ENCODE measurements at places on chromosomes 7 and 10.
A peak's percentile ranks its signal among the peaks of the same experiment; 100 is the strongest.

GRCh38 chr10:131032329-131033165, 279.0 kb downstream of the TCERG1L start:
- no peak for DNase-seq

DNA sequence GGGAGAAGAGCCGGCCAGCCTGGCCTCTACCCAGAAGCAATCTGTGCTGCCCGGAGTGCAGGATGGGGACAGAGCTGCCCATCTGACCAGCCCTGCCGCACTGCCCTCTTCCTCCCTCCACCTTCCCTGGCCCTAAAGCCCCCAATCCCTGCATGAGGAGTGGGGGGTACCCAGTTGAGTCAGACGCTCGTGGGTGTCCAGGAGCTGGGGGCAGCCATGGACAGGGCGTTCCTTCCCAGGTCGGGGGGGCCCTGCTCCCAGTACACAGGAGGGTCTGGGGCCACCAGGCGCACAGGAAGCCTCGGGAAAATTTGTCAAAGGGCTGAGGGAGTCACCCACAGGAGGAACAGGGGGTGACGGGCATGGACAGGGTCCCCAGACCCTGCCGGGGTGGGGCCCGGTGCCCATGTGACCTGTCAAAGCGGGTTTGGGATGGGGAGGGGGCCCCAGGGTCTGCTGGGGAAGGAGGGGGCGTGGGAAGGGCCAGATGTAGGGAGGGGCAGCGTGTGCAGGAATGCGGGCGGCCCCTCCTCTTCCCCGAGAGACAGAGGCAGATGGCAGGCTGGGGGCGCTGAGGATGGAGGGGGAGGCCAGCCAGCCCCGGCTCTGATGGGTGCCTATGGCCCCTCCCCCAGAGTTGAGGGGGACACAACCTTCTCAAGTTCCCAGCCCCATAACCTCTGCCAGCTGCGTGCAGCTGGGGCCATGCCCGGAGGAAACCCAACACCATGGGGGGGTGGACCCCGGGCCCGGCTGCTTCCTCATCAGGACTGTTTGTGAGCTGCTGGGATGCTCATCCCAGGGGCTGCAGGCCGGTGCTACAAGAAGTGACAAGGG, 21.5 kb upstream of the GRIFIN start:
- DNase-seq: no peak

DNA sequence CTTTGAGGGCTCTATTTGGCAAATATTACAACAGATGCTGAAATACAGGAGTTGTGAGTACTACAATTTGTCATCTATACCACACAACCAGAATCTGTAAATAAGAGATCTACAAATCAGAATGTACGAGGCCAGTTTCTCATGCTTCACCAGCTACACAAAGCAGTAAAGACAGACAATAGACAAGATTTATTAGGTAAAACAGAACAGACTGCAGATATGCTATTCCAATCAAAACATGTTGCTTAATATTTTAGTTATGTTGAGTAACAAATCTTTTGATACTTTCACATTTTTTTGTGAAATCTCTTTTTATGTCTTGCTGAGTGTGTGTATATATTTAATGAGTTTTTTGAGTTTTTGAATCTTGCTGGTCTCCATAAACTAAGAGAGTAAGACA, 109.1 kb downstream of the CHCHD3 start:
- no peak for DNase-seq

GRCh38 chr7:28081016-28081415, 99.6 kb downstream of the JAZF1 start:
- DNase-seq: no peak

GRCh38 chr7:29296421-29296820, 101.8 kb downstream of the CHN2 start:
- DNase-seq: no peak

DNA sequence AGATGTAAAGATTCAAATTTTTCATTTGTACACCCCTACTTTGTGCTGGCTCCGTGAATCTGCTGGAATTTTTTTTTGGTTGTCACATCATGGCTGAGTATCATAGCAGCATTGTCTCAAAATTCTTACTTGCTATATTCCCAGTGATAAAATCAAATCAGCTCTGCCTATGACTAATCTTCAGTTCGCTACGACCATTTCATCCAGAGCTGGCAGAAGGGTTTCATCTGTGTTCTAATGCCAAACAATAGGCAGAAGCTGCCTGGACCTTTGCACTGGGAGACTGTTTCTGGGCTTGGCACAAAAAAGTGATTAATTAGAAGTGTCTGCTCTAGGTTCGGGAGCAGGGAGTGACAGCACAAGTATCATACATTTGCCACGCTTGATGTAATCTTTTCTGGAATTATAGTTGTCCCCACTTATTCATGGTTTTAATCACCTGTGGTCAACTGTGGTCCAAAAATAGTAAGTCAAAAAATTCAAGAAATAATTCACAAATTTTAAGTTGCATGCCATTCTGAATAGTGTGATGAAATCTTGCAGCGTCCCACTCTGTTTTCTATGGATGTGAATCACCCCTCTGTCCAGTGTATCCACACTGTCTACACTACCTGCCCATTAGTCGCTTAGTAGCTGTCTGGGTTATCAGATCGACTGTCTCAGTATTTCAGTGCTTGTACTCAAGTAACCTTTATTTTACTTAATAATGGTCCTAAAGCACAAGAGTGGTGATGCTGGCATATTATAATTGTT, 120.5 kb upstream of the IMMP2L start:
- DNase-seq: no peak

DNA sequence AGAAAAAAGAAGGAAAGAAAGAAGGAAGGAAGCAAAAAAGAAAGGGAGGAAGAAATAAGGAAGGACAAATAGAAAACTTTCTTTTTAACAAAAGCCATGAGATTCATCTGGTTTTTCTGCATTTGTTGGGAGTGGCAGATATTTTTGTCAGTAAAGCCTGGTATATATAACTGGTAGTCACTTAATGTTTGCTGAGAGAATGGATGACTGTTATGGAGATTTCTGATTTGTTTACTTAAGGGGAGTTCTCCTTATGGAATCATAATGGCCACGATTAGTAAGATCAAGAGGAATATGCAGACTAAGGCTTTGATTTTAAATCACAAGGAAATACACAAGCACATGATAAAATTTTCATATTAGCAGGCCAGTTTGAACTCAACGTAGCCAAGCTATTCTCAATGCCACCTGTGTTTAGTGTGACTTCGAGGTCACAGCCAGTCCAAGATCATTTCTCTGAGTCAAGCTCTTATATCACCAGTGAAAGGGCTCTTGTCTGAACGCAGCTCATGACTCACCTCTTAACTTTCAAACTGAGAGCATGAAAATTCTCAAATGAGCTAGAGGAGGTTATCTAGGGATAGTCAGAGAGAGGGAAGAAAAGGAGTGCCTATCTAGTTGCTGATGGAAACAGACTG, 445.1 kb upstream of the ZMIZ1 start:
- no peak for DNase-seq

DNA sequence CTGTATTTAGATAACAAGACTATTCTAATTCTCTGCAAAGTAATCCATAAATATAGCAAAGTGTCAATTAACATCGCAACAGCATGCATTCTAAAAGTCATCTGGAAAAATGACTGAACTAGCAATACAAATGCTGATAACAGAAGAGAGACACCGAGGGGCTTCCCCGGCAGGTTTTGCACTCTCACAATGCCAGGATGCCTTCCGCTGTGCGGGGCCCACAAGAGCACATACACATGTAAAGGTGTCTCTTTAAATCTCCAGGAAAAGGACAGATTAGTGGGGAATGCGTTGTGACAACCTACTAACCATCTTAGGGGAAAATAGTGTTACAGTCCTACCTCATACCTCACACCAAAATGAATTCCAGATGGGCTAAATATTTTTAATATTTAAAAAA, 86.9 kb downstream of the CXCL12 start:
- no peak for DNase-seq

- DNase-seq: no peak
Measured at GRCh38 chr7:1899951-1900762, 230.1 kb downstream of the ELFN1 start.

DNA sequence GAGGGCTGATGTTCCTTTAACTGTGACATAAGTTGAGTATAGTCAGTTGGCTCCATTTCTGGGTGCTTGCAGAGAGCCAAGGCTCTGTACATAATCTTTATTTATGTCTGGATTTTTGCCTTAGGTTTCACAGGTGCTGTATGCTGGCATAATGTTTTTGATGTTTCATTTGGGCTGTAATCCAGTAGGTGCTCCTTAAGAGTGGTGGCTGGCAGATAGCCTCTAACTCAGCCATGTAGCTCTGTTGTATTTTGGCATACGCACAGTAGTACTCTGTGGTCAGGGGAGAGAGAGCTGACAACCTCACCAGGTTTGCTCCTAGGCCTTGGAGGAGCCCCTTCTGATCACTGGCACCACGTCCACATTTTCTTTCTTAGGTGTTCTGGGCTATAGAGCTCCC, 61.1 kb downstream of the RNF133 start:
- DNase-seq: no peak

DNA sequence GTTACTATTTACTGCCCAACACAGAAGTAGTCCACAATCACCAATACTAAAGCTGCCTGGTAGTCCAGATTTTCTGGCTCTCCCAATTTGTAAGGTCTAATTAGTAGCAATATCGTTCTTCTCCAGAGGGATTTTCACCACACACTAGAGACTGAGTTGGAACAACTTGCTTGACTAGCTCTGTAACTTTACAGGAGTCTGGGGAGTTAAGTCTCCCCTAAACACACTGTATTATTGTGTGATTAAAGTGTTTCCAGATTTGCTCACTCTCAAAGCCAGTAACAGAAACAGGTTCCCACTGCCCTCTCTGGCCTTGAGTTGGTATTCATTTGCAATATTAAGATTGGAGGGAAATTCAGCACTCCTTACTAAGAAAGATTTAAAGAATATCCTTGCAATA, 1175.7 kb downstream of the SORCS1 start:
- no peak for DNase-seq

- no peak for DNase-seq
Measured at GRCh38 chr10:86511027-86511865, 10.3 kb downstream of the WAPL start.

- no peak for DNase-seq
Measured at GRCh38 chr7:147400925-147401324, 1189.6 kb upstream of the C7orf33 start.

GRCh38 chr10:98224996-98225395, 43.0 kb downstream of the LOXL4 start:
- no peak for DNase-seq

DNA sequence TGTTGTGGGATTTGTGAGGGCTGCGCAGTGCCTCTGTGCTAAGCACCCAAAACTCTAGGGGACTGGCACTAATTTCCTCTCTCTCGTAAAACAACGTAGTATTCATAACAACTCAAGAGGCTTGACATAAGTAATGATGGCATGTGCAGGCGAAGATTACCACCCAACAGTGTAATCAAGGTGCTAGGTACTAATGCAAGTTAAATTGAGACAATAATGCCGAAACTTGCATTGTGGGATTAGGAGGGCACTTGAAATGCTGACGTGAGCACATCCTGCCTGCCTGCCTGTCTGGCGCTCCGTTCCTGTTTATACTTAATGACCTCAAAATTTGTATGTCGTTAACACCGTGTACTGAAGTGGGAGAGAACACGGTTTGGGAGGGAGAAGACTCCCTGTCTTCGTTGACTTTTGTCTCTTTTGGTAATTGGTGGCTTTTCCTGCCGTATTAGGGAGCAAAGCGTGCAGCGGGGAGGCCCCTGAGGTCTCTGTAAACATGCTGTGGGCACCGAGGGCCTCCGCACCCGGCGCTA, 139.0 kb downstream of the MGMT start:
- no peak for DNase-seq

DNA sequence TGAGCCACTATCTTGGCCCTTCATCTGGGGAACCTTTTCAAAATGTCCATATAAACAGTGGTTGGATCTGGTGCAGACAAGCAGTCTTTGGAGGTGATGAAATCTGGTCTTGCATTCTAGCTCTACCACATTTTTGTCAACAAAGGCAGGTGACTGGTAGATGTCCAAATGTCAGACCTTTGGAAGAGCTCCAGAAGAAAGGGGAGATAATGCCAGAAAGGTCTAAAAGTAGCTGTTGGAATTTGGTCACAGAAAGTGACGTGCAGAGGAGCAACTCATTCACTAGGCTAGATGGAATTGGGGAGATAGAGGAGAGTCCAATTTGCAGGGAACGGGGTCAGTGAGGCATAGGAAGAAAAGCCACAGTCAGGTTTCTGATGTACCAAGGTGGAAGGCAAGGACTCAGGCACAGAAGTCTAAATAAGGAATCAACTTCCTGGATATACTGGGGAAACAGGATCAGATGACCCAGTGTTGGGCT, 36.4 kb upstream of the WAC start:
- DNase-seq: no peak

DNA sequence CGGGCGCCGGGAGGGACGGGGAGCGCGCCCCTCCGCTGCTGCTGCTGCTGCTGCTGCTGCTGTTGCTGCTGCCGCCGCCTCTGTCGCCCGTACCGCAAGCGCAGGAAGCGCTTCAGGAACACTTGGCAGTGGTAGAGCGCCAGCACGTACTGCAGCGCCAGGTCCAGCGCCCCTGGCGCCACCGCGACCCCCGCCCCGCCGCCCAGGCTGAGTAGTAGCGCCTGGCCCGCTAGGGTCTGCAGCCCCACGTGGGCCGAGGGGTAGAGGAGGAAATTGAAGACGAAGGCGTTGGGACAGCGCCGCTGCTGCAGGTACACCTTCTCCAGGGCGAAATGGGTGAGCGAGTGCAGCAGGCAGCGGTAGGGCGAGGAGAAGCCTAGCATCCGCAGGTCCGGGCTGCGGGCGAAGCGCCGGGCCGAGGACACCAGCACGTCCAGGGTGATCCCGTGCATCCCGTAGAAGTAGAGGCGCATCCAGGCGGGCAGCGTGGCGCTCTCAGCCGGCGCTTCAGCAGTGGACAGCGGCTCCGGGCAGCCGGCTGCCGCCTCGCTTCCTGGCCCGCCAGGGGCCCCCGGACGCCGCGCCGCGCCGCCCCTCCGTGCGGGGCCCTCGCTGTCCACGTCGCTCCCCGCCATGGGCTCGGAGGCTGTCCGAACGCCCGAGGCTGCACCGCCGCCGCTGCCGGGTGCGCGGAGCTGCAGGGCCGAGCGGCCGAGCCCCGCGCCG, at the start of gene TMEM229A:
Gene TMEM229A (minus strand): TSS at position 699 of the 726 bp plus-strand sequence. CDS start 64 bp downstream, at position 635.
- no peak for DNase-seq

- peak; percentile 69 for DNase-seq
Measured at GRCh38 chr7:44634839-44635591, 28.6 kb downstream of the OGDH start.

DNA sequence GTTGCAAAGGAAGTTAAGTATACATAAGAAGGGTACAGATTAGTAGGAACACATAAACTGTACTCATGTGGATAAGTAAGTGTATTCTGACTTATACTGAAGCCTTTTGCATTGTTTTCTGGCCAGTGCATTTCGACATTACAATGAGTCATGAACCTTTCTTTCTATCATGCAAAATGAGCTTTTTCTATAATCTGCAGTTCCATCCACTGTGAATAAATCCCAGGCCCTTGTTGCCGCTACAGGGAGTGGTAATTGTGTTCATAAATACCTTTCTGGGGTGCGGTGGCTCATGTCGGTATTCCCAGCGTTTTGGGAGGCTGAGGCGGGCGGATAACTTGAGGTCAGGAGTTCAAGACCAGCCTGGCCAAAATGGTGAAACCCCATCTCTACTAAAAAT, 858.3 kb downstream of the GRM8 start:
- no peak for DNase-seq

Data from CD4-positive, alpha-beta T cell treated with Interleukin-17A for 1 hour (primary cell).